Ovary (tissue), 10 donors: ENCODE measurements at places on chromosomes 16 and 17. TPM values are rescaled to one million over a fixed set of nuclear protein-coding genes. Genes with fewer than 3 reads are reported as not detected.

The PPP1R1B gene
- polyA plus RNA-seq, result 5.1 TPM

The STAT5B gene
- 108 TPM for polyA plus RNA-seq

The KRTAP1-1 gene
- polyA plus RNA-seq, result not detected

The KRTAP4-6 gene
- not detected for polyA plus RNA-seq

The CDK3 gene
- polyA plus RNA-seq, result 3.6 TPM

The MYH8 gene
- not detected for polyA plus RNA-seq

The SCARF1 gene
- 6.5 TPM for polyA plus RNA-seq

The HES7 gene
- polyA plus RNA-seq, result 0.25 TPM

The OTOA gene
- polyA plus RNA-seq, result 0.27 TPM

The TBX6 gene
- polyA plus RNA-seq, result 1.1 TPM

The CLEC18C gene
- polyA plus RNA-seq, result not detected

The SHCBP1 gene
- polyA plus RNA-seq, result 0.46 TPM

The LCAT gene
- polyA plus RNA-seq, result 15.0 TPM

The GLTPD2 gene
- not detected for polyA plus RNA-seq

The CDH3 gene
- 84.5 TPM for polyA plus RNA-seq

The ADAP2 gene
- polyA plus RNA-seq, result 5.4 TPM

The MAP3K3 gene
- polyA plus RNA-seq, result 36.4 TPM

The PIRT gene
- not detected for polyA plus RNA-seq

The FOXO3B gene
- 1.2 TPM for polyA plus RNA-seq

The SOST gene
- not detected for polyA plus RNA-seq

The SLC5A10 gene
- polyA plus RNA-seq, result not detected
